ENCODE measurements at places on chromosomes 6 and 20.

DNA sequence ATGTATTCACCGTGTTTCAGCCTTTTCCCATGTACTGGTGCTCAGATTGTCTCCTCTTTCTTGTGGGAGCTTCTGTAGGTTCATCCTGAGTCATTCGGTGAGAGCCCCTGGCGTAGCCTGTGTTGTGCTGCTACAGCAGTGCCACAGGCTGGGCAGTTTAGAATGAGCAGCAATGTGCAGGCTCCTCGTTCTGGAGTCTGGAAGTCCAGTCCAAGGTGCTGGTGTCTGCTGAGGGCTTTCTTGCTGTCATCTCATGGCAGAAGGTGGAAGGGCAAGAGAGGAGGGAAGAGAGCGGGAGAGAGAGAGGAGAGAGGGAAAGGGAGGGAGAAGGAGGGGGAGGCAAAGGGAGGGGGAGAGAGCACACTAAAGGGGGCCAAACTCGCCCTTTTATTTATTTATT lies 15.1 kb downstream of the OSBPL2 start:
- no peak for DNase-seq

GRCh38 chr6:152948150-152948768 lies 34.6 kb downstream of the FBXO5 start:
- DNase-seq: no peak

GRCh38 chr6:32369660-32370059 lies 2.0 kb downstream of the TSBP1 start:
- no peak for DNase-seq

DNA sequence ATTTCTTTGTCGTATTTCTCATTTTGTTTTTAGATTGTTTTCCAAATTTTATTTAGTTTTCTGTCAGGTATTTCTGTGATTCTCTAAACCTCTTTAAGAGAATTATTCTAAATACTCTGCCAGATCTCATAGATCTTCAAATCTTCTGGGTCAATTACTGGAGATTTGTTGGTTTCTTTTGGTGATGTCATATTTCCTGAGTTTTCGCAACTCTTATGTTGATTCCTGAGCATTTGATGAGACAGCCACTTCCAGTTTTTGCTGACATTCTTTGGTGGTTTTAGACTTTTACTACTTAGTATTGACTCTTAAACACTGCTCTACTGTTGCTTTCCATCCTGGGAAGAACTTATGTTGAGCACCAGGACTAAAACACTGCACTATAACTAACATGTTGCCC lies 21.9 kb downstream of the ADGB start:
- DNase-seq: no peak

GRCh38 chr6:133945158-133945557 lies 7.9 kb upstream of the TBPL1 start:
- peak; percentile 18 for DNase-seq

GRCh38 chr6:51968265-51968664 lies 119.1 kb downstream of the PKHD1 start:
- no peak for DNase-seq

- peak; percentile 83 for DNase-seq
Observed at GRCh38 chr20:43187476-43188233, 2.1 kb downstream of the PTPRT start.

DNA sequence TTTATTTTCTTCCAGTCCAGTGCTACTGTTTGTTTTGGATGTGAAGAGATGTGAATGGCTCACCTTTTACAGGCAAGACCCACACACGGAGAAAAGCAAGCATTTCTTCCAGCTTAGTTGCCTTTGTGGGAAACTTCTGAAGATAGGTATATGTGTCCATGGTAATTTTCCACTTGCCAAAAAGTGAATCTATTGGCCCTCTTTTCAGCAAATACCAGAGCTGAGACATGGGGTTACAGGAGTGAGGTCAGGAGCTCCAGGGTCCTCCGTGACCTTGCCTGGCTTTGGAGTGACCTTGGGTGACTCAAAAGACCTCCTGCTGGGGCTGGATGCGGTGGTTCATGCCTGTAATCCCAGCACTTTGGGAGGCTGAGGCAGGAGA lies 166.7 kb downstream of the SCML4 start:
- no peak for DNase-seq

All from WTC11 (cell line).